ENCODE measurements at places on chromosomes 13 and 19.
A peak's percentile ranks its signal among the peaks of the same experiment; 100 is the strongest.

- DNase-seq = no peak
Measured at GRCh38 chr13:44243198-44243857, 130.3 kb upstream of the SERP2 start.

DNA sequence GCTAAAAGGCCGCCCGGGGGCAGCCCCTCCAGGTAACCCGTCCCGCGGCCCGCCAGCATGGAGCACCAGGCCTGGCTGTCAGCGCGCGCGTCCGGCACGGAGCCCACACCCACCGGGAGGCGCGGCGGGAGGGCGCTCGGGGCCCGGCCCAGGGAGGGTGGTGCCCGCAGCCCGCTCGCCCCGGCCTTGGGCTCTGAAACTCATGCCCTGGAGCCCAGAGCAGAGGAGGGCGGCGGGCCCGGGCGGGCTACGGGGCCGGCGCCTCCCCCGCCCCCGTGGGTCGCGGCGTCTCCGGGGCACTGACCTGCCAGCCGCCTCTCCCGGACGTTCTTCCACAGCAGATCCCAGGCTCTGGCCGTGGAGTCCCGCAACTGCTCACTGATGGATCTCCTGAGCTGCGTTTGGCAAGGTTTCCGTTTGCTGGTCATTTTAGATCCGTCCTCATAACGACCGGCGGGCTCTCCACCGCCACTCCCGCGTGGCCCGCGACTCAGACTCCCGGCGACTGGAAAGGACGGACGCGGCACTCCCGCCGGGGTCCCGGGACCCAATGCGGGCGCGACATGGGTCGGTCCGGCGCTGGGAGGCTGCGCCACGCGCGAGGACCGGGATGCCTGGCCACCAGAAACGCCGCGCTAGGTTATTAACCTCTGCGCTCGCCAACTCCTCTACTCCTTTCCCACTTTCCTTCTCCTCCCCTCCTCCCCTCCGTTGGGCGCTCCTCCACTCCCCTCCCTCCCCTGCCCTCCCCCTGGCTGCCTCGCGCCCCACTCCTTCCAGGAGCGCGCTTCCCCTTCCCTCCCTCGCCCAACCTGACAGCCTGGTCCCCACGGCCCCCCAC, 64.7 kb upstream of the STARD13 start:
- no peak for DNase-seq

- peak; percentile 41 for DNase-seq
Measured at GRCh38 chr13:110055089-110055488, 251.9 kb downstream of the COL4A1 start.

GRCh38 chr13:31945202-31945961, 86.2 kb upstream of the FRY start:
- no peak for DNase-seq

GRCh38 chr19:34254046-34254697, at the start of gene GARRE1:
TSS of gene GARRE1 (plus strand) at chr19:34254554. CDS start at chr19:34300474, 45,920 bp downstream.
- peak; percentile 72 for DNase-seq

DNA sequence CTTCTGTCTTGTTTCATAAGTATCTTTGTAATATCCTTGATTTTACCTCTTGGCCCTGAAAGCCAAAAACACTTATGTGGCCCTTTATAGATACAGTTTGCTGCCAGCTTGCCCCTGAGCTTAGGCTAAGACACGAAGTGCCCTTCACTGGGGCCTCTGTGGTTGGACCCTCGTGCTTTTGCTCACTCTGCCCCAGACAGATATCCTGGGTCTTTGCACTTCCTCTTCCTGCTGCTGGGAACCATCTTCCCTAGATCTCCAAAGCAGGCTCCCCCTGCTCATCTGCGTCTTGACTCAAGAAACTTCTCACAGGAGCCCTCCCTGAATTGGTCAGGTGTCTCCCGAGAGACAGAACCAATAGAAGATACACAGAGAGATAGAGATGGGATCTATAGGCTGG, 2.0 kb upstream of the TNFSF14 start:
- DNase-seq = no peak

GRCh38 chr13:30808600-30808999, 73.3 kb downstream of the ALOX5AP start:
- DNase-seq = no peak

- no peak for DNase-seq
Measured at GRCh38 chr13:25882466-25883357, 169.1 kb downstream of the SHISA2 start.

DNA sequence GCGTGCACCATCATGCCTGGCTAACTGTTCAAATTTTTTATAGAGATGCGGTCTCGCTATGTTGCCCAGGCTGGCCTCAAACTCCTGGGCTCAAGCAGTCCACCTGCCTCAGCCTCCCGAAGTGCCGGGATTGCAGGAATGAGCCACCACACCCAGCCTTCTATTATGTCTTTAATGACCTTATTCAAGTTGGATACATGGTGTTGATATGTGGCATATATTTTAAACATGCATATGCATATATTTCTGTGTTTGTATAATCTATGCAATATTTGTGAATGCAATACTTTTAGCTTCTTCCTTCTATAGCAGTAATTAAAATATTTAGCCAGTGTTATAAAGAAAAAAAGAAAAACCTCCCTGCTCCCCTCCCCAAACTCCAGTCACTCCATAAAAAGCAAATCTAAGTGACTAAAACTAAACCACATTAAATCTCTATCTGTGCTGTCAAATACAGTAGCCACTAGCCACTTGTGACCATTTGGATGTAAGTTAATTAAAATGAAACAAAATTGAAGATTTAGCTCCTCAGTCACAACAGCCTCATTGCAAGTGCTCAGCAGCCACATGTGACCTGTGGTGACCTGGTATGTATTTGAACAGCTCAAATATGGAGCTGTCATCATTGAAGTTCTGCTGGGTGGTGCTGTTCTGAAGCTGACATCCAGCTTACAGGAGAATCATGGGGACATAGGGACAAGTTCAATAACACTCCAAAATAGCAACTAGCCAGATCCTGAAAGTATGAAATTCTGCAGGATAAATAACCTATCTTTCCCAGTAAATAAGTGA, 27.4 kb downstream of the FCGBP start:
- no peak for DNase-seq

GRCh38 chr13:113001241-113002140, 32.5 kb downstream of the MCF2L start:
- DNase-seq = no peak

GRCh38 chr13:30607908-30608307, 9.8 kb upstream of the USPL1 start:
- DNase-seq = peak; percentile 52

- DNase-seq = no peak
Measured at GRCh38 chr19:41324231-41324702, 14.3 kb downstream of the CCDC97 start.

DNA sequence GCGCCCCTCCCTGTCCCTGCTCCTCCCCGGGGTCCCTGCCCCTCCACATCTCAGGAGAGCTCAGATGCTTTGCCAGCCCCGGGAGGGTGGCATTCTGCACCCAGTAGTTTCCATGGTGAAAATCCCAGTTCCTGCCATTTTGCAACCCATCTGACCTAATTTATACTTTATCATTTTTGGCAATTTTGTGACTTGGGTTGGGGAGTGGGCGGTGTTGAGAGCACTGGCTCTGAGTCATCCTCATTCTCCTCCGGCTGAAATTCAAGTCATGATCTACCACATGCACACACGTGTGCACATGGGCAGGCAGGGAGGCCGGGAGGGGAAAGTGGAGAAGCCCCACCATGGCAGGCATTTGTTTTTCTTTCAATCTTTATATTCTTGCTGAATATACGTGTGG, 208.6 kb downstream of the URI1 start:
- no peak for DNase-seq

DNA sequence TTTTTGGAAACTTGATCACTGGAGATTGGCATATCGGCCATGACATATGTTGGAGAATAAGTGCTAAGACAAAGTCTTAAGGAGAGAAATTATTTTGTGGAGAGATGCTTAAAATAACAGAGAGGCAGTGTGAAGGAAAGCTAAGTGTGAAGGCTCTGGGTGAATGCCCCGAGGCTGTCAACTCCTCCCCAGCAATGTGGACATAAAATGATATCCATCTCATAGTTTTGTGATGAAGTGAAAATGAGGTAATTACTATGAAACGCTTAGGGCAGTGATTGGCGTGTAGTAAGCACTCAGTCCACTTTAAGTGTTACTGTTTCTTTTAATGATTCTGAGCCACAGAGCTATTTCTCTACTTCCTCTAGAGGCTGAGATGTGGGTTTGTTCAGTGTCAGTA, 195.8 kb upstream of the KLF12 start:
- no peak for DNase-seq

Data from NK-92 treated with Interleukin-12 subunit alpha and Interleukin-12 subunit beta, amount 100 ng/mL, for 24 hours (cell line).